Amygdala (tissue), 56 donors: ENCODE measurements at places on chromosomes 4 and X.

DNA sequence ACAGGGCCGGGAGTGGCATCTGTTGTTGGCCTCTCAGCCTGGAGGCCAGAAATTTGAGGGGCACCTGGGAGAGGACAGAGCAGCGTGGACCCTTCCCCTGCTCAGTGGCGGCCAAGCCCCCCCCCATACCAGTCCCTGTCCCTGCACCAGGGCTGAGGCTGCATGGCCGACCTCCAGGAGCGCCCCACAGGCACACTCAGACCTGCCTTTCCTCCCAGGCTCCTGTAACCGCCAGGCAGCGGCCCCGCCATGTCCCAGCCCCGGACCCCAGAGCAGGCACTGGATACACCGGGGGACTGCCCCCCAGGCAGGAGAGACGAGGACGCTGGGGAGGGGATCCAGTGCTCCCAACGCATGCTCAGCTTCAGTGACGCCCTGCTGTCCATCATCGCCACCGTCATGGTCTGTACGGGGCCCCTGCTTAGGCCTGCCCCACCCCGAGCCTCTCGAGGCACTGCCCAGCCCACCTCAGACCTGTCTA, 15.3 kb downstream of the TMEM175 start:
- no peak for DNase-seq

GRCh38 chrX:44401151-44401550, 57.7 kb upstream of the EFHC2 start:
- DNase-seq = no peak

DNA sequence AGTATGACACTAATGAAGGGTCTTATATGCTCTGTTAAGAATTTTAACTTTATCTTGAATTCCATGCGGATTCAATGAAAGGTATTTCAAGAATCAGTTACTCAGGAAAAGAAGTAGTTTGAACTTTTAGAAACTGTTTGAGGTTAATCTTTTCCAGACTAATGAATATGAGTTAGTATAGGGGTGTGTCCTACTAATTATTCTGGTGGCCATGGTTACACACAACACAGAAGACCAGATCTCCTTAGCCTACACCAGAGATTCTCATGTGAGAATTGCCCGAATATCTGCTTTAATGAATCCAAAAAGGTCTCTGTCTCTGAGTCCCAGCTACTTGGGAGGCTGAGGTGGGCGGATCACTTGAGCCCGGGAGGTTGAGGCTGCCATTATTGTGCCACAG, 100.4 kb downstream of the MMRN1 start:
- DNase-seq = no peak

GRCh38 chrX:144265641-144266040, 381.8 kb downstream of the UBE2NL start:
- DNase-seq = no peak

- DNase-seq = no peak
Observed at GRCh38 chrX:119071381-119071780, 1.4 kb upstream of the CT47C1 start.

- no peak for DNase-seq
Observed at GRCh38 chr4:46886711-46887110, 22.3 kb downstream of the COX7B2 start.

DNA sequence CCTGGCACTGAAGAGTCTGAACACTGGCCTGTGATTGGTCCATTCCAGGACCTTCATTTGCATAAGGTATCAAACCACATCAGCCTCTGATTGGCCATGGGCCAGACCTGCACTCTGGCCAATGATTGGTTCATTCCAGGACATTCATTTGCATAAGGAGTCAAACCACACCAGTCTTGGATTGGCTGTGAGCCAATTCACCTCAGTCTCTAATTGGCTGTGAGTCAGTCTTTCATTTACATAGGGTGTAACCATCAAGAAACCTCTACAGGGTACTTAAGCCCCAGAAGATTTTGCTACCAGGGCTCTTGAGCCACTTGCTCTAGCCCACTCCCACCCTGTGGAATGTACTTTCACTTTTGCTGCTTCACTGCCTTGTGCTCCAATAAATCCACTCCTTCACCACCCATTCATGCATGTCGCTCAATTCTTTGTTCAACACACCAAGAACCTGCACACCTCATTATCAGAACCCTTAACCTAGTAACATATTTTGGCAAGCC, 14.2 kb upstream of the HERC5 start:
- DNase-seq = no peak

DNA sequence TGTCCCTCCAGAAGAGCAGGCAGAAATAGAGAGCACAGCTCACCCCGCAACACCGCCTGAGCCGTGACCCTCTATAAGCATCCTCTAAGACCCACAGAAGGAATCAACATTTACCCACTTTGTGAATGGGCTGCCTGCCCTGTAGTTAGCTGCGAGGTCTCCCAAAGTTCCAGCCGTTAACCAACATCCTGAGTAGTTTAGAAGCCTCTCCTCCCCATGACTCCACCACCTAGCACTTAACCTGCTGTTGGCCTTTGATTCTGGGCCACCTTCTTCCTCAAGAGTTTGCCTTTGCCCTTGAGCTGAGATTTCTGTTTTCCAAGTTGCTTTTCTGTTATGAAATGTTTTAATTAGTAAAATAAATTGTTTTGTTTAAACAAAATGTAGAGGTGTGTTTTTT, 75.8 kb downstream of the NUDT10 start:
- no peak for DNase-seq

GRCh38 chr4:113157086-113157857, 107.8 kb downstream of the ANK2 start:
- DNase-seq = no peak

DNA sequence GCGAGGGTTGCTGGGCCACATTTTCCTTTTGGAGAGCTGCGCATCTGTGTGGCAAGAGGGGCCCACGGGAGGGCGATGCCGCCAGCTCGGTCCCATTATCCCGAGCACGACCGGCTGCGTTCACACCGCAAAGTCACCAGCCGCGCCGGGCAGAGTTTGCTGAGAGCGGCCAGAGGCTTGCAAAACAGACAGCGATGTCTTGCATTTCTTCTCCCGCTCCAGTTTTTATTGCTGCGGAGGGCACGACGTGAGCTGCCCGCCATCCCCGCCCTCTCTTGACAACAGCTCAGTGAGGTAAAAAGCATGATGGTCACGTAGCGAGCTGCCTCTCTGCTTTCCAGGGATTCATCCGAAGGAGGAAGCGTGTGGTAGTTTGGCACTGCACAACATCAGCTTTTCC, 102.1 kb upstream of the TENM3 start:
- no peak for DNase-seq

GRCh38 chr4:56102601-56103000, 153.9 kb downstream of the CEP135 start:
- DNase-seq = no peak

- no peak for DNase-seq
Observed at GRCh38 chr4:106362086-106362825, 6.3 kb downstream of the GIMD1 start.

DNA sequence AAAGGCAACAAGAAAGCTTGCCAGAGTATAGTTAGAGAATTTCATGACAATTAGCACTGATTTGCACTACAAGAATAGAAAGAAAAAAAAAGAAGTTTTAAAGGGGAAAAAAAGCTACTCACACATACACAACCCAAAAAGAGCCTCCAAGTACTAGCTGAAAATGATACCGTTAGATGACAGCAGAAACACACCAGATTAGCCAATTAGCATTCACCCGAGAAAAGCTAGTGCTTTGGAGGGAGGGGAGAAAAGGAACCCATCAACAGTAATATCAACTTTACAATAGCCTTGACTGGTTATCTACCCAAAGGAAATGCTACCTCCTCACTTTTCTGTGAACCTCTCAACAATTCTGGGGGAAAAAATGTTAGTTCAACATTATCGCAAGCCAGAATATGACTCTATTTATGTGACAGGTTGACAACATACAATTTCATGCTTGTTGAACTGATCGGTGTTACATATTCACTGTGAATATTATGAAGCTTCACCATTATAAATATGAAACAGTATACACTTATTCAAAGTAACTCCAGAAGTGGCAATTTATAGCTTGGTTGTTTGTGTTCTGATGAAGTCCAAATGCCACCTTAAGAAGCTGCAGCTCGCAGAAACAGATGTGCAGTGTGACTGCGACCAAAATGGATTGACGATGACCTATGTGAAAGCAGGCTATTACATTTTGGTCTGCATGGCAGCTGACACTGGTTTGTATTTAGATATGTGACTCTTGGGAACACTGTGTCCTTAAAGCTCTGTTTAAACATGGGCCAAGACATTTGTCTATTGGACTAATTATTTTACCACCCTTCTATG, 15.9 kb downstream of the PPARGC1A start:
- DNase-seq = no peak

- no peak for DNase-seq
Observed at GRCh38 chr4:12116009-12116552, 687.4 kb upstream of the HS3ST1 start.

DNA sequence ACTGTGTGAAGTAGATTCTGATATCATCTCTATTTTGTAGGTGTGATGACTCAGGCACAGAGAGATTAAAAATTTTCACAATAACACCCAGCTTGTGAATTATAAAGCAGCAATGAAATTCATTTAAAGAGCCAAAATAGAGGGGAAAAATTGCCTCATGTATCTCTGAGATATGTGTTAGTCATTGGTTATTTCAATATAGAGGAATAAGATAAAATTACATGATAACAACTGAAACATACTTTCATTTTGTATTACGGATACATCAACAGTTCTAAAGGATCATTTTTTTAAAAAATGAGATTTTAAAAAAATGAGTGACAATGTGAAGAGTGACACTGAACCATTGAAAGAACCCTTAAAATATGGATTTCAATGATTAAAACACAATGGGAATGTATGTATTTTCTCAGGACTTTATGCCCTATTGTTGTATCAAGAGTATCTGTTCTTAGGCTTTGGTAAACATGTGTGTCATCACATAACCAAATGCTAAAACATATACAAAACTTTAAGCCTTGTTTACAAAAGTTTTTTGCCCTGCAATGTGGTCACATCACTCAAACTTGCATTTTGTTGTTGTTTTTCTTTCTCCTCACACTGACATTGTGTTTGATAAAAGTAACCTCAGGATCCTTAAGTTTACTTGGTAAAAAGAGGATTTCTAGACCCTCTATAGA, 221.3 kb downstream of the ANTXR2 start:
- no peak for DNase-seq

DNA sequence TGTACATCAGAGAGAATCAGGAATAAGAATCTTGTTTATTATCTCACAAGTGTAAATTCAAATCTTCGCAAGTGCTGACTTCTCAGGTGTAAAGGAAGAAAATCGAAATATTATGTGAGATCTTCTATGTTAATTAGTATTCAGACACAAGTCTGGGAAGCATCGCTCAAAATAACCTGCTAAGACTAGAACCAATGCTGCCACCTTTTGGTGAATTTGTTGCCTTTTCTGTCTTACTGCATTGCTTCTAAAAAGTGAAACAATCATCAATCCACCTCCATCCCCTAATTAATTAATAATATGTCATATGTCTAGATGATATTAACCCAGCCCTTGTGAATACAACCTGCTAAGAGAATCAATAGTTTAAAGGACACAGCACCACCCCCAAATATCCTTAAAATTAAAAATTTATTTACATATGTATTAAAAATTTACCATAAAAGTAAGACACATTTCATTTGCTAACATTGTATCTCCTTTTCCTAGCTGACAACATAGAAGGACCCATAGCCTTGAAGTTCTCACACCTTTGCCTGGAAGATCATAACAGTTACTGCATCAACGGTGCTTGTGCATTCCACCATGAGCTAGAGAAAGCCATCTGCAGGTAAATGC, 3.5 kb downstream of the EPGN start:
- DNase-seq = no peak

DNA sequence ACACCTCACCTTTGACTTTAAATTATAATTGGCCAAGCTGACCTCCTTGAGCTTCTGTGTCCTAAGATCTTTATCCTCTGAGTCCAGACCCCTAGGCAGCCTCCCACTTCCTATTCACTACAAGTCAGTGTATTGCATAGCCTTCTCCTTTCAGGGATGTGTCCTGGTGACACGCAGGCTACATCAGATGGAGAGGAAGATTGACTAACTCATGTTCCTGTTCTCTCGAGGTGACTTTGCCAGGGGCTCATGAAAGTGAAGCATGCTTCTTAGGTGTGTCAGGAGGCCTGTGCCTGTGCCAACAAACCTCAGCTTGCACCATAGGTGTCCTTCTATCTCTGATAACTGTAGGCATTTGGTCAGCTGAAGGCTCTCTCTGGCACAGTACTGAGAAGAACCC, 195.7 kb upstream of the HS3ST1 start:
- DNase-seq = no peak

- DNase-seq = no peak
Observed at GRCh38 chr4:173328236-173328901, 5.8 kb downstream of the HMGB2 start.

DNA sequence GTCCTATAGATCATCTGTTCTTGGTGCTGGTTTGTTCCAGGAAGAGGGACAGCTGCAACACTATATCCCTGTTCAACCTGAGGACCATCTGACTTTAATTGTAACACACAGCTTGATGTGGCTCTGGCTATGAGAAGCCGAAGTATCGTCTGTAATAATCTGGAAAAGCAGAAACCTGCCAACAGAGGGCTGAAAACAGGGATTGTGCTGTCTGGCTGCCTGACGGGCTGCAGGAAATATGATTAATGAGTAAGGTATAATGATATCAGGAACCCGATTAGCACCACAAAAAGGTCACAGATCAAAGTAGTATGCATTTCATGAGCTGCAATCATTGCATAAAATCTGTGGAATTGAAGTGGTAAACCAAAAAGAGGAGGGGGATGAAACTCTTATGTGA, 170.4 kb upstream of the MAB21L2 start:
- no peak for DNase-seq

GRCh38 chrX:46589977-46590723, 16.6 kb downstream of the CHST7 start:
- DNase-seq = no peak

DNA sequence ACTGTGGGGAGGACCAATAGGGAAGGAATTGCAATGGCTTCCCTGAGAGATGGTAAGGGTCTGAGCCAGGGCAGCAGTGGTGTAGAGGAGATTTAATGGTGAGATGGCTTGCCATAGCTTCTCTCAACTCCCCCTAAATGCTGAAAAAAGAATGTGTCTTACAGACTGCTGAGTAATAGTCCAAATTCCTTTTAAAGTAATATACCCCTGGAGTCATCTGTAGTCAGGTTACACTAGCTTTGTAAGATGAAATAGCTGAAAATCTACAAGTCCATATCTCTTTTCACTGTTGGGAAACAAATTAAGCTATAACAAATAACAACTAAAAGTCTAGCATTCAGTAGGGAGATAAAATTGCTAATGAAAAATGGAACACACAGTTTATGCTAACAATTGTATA, 33.5 kb downstream of the MAPK10 start:
- DNase-seq = no peak

DNA sequence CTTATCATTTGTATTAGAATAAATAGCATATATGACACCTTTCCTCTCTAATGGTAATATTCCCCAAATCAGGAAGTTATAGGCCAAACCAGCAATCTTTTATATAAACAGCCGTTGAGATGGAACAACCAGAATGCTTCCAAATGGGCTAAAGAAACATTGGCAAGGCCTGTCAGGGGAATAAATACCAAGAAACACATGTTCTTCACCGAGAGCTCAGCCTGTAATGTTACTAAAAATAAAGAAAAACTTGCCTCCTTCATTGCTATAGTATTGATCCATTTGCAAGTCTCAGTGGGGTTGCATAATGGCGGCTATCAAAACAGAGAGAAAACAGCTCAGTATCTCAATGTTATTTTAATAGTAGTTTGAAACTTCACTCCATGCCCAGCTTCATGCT, 104.9 kb downstream of the FAM13A start:
- no peak for DNase-seq
